ENCODE measurements at places on chromosomes 13 and 19.

DNA sequence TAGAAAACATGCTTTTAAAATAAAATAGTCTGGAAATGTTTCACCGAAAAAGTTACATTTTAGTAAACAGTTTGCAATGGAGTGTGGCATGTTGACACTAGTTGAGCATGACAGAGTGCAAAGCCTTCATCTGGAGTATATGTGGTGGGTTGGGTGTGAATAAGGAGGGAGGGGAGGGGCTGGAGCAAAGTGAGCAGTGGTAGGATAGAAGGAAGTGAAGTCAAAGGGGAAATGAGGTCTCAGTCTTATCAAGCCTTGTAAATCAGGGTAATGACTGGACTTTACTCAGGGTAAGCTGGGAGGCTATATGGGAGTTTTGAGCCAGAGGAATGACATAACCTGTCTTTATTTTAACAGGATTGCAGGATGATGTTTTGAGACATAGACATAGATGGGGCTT, 222.8 kb downstream of the PCDH20 start:
- DNase-seq = no peak

GRCh38 chr19:18322318-18322758, 538 bp downstream of the LSM4 start:
- no peak for DNase-seq

- DNase-seq = no peak
Measured at GRCh38 chr13:31862828-31863227, 123.5 kb downstream of the RXFP2 start.

DNA sequence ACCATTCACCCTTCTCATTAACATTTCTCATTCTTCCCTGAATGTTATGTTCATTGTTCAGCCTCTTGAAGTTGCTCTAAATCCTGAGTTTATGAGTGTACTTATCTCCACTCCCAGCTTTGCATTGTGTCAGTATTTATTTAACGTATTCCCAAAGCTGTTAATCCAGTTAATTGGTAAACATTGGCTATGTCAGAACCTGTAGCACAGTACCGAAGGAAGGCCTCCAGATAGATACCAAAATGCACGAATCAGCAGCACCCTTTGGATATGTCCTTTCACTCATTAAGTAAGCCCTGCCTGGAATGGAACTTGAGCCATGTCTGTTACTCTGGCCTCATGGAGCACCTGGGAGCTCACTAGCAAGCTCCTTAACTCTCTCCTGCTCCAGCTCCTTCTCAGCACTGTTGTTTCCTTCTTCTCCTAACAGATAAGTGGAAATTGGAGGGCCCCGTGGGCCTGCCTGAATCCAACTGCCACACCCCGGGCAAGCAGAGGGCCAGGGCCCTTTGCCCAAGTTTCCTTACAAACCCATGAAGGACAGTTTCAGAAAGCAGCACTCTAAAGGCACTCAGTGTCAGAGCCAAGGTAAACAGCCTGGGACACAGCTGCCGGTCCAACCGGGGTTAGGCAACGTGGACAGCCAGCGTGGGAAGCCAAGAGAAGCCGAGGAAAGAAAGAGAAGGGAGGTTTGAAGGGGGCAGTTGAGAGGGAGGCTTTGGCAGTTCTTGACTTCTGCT, 155.0 kb upstream of the SERP2 start:
- peak; percentile 99 for DNase-seq

DNA sequence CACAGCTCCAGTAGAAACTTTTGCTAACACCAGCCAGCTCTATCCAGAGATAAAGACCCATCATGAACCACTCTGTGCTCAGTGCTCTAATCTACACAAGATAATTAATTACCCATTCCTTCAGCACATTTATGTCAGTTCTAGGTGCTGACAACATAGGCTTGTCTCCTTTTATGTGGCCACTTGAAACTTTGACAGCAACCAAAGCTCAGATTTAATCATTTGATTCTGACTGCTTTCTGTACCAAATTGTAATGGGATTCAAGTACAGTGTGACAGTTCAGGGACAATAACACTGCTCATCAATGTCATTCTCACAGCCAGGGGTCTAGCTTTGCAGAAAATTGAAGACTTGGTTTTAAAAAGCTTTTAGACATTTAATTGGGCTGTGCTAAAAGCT, 266.6 kb downstream of the KCTD12 start:
- no peak for DNase-seq

DNA sequence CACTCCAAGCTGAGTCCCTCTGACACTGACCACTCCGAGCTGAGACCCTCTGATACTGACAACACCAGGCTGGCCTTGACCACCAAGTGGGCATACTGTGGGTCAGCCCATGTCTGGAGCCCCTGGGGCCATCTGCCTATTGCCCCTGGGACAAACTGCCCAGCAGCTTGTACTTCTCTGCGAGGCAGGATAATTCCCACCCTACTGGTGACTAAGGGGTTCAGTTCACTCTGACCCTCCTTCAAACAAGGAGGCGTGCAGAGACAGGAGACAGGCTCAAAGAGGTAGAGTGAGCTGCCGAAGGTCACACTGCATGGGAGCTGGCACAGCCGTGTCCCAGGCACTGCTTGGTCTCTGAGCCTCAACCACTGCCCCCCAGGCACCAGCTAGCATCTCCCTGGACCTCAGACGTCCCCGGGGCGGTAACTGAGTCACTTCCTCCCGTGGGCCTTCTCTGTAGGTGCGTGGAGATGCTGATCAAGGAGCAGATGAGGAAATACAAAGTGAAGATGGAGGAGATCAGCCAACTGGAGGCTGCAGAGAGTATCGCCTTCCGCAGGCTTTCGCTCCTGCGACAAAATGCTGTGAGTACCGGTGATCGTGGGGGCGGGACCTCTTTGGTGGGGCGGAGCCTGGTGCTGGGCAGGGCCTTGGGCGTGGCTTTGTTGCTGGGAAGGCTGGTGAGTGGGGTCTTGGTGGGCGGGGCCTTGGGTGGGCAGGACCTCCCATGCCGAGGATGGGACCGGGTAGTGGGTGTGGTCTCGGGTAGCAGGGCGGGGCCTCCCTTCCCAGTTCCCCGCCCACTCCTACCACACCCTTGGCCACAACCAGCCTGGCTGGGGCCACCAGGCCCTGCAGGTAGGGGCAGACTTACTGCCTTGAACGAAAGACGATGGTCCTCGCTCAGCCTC, 5.8 kb upstream of the USE1 start:
- DNase-seq = no peak

GRCh38 chr19:58434217-58434616, 5.7 kb downstream of the ZNF132 start:
- no peak for DNase-seq

DNA sequence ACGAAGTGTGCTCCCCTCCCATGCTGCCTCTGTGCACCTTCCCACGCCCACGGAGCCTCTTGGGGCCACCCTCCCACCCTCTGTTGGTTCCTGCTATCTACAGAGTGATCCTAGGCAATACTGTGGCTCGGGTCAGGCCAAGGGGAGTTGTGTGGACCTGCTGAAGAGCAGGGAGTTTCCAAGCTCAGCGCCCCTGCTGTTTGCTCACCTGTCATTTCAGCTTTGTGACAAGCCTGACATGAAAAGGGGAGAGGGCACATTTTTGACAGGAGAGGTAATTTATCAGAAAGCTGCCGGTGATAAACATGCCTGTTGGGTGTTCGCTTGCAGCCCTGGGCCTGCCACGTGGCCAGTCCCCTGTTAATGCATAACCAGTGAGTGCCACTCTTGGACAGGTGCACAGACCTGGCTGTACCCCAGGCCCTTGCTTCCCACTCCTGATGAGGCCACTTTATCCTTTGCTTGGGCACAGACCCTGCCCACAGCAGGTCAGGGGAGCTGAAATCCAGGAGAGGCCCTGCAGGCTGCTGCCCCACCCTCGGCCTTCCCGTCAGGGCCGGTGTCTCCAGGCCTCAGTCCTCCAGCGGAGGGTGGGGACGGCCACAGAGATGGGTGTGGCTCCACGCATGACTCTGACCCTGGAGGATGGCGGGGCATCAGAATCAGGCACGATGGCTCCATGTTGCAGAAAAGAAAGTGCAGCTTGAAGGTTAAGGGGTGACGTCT, 201.5 kb upstream of the GPR12 start:
- DNase-seq = peak; percentile 77

DNA sequence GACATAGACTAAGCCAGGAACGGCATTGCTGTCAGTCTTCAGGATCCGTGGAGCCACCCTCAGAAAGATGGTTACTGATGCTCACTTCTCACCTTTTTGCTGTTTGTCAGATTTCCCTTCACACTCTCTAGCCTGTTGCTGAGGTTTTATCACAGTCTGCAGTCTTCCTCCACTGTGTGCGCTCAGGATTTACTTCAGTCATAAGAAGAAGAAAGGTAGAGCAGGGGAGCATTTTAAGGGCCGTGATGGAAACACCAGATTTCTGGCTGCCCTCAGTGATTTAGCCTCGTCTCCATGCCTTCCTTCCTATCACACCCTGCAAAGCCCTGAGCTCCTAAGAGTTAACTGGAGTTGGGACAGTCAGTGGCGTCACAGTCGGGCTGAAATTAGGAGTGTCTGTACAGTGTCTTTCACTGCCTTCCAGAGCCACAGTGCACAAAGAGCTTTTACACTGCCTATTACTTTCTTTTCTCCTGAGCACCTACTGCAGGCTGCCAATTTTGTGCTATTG, 60.0 kb upstream of the GPR183 start:
- no peak for DNase-seq

- DNase-seq = no peak
Measured at GRCh38 chr13:24616514-24616913, 63.7 kb upstream of the ATP12A start.

GRCh38 chr13:28282451-28282850, 144.1 kb downstream of the PAN3 start:
- no peak for DNase-seq

DNA sequence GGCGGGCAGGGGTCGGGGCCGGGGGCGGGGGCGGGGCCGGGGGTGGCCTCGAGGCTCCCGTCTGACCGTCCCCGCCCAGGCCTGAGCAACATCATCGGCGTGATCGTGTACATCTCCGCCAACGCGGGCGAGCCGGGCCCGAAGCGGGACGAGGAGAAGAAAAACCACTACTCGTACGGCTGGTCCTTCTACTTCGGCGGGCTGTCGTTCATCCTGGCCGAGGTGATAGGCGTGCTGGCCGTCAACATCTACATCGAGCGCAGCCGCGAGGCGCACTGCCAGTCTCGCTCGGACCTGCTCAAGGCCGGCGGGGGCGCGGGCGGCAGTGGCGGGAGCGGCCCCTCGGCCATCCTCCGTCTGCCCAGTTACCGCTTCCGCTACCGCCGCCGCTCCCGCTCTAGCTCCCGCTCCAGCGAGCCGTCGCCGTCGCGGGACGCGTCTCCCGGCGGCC, 9.4 kb upstream of the CACNG6 start:
- no peak for DNase-seq

DNA sequence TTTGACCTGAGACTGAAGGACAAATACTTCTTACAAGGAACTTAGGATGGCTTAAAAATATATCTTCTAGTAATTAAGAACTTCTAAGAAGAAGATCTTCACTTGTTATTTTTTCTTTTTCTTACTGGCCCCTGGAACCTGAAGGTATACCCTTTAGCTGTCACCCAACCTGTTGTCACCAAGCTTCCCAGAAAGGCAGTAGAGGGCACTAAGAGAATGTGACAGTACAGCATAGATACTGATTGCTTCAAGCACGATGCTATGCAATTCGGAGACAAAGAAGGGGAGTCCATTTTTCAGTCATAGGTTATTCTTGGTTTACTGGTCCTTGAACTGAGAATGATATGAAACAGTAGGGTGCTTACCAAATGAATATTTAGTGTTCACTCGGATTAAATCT, 208.3 kb upstream of the PCDH9 start:
- DNase-seq = no peak

DNA sequence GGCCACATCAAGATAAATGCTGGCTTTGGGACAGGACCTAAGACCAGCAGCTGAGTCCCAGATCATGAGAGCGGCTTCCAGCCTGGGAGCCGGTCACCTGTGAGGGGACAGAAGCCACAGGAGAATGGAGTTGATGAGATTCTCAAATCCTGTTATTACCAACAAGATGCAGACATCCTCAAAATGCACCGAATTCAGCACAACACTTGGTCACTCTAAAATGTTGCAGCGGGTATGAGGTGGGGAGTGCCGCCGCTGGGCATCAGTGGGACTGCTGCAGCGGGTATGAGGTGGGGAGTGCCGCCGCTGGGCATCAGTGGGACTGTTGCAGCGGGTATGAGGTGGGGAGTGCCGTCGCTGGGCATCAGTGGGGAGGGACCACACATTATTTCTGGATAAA, 21.2 kb downstream of the RANBP3 start:
- no peak for DNase-seq

DNA sequence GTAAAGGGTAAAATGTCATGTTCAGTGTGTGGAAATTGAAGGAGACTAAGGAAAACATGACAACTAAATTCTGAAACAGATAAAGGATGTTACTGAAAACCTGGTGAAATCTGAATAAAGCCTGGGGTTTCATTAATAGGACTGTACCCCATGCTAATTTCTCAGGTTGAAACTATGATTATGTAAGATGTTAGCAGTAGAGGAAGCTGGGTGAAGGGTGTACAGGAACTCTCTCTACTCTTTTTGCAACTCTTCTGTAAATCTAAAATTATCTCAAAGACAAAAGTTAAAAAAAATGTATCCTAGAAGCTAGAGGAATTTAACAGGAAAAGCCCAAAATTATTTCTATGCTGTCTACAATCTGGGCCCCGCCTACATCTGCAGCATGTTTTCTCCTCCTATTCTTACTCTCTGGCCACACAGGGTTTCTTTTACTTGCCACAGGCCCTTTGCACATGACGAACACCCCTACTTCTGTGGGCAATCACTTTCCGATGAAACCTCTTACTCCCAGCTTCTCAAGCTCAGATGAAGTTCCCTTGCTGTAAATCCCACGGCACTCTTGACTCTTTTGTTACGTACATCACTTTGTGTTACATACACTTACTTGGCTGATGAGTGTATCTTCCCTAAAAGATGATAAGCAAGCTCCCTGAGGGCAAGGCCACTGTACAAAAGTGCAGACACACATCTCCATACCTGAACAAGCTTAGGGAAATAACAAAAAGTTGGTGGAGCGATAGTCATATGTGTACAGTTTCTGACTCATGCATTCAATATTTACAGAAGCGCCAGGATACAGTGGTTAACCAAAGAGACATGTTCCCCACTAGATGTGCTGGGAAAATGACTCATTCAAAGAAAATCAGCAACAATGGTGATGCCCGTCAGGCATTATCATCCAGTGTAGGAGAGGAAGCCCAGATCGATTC, 32.6 kb downstream of the RUBCNL start:
- no peak for DNase-seq

DNA sequence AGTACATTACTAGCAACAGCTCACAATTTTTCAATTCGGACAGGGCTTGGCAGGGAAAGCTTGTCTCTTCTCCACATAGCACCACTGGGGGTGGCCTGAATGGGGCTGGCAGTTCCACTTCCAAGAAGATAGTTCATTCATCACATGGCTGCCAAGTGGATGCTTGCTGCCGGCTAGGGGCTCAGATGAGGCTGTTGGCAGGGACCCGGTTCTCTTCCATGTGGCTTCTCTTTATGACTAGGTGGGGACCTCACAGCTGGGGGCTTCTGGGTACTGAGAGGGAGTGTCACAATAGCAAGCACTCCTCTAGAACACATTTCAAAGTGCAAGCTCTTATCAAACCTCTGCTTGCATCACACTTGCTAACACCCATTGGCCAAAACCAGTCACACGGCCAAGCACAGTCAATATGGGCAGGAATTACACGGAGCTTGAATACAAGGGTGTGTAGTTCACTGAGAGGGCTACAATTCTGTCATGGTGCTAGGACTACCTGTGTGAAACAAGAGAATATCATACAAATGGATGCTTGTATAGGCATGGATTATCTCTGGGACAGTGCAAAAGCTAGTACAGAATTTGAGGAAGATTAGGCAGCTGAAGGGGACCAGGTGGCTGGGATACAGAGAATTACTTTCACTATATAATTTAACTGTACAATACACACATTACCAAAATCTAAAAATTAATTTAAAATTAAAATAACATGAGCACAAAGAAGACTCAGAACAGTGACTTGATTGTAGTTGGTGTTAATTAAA, 32.3 kb downstream of the ATP7B start:
- DNase-seq = no peak

Measured in NCI-H748 treated with DMSO at 0.1 percent for 48 hours (cell line).